ENCODE measurements at places on chromosomes 11 and 22.

GRCh38 chr11:113147249-113147648 lies 167.1 kb upstream of the TTC12 start:
- no peak for DNase-seq

DNA sequence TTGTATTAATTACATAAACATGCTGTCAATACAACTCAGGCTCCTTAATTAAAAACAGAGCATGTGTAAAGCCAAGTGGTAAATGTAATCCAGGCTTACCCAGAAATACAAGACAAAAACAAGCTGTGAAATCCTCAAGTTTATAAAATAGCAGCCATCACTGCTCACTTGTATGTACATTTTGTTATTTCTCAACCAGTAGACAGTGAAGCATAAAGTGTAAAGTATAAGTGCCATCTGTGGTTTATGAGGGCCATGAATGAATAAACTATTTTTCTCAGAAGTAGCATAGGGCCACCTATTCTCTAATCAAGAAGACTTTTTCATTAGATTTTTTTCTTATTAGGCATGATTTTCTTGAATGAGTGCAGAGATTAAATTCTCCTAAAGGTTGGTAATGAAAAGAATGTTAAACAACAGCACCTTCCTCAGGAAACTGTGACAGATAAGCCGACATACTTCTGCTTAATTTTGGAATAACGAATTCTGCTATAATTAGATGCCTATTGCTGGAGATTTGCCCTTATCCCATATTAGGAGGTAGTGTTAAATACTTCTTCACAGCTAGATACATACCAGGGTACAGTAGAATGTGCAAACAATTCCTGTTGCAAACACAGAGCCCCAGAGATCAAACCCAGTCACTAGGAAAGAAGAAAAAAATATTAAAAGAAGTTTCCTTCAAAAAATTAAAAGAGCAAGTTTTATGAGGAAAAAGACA lies 13.0 kb downstream of the SLC5A12 start:
- DNase-seq: no peak

- DNase-seq: no peak
These were observed 47.7 kb downstream of the SLC35F2 start for GRCh38 chr11:107810875-107811274.

GRCh38 chr11:111334532-111335502 lies 36.5 kb downstream of the POU2AF3 start:
- DNase-seq: no peak

DNA sequence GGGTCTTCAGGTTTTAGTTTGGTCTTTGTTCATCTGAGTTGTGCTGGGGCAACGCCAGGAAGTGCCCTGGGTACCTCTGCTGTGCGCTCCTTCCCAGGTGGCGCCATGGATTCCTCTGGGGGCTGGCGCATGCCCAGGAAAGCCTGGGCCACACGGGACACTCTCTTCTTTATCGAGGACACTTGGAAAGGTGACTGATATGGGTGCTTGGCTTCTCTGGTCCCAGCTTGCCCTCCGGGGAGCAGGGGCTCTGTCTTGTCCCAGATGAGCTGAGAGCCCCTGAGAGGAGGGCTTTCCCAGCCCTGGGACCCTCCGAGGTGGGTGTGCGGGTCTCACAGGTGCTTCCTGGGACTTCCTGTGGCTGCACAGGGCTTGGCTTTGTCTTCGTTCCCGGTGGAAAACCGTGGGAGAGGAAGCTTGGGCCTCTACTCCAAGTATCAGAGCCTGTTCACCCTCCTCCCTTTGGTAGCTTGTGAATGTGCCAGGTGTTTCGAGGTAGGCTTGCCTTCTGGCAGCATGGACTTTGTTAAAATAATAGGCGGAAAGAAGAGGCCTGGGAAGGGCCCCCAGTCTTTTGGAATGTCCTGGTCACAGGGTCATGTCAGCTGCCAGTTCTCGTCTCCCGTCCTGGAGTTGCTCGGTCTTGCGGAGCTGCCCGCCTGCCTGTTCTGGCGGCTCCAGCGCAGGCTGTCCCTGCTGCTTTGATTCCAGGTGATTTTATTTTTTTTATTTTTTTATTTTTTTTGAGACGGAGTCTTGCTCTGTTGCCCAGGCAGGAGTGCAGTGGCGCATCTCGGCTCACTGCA lies 10.1 kb upstream of the NEAT1 start:
- DNase-seq: no peak

DNA sequence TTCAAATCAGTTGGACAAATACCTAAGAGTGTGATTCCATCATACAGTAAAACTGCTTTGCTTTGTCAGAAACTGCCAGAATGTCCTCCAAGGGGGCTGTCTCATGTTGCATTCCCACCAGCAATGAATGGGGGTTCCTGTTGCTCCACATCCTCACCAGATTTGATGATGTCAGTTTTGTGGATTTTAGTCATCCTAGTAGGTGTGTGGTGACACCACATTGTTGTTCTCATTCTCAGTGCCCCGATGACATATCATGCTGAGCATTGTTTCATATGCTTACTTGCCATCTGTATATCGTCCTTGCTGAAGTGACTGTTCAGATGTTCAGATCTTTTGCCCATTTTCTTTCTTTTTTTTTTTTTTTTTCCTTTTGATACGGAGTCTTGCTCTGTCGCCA lies 37.0 kb downstream of the CDPF1 start:
- DNase-seq: no peak

DNA sequence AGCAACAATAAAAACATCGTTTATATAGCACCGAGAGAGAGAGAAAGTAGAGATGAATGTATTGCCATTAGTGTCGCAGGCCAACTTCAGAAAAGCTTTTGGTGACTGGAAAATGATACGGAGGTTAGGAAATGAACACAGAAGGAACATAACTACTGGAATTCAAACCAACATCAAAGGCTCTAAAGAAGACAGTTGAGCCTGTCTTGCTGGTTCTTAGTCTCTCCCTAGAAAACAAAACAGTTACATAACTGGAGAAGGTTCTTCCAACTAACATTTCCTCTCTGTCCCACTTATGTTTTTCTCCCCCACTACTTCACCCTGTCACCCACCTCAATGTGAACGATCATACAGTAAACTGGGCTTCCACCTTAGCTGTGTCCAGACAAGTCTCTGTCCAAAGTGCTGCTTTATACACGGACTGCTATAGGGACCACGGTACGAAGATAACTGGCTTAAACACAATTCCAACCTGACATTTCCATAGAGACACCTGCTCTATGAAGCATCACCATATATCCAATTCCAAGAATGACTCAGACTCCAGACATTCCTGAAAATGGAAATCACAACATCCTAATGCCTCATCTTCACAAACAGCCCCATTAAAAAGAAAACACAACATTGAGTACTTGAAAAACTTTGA lies 85.2 kb upstream of the ARHGAP32 start:
- no peak for DNase-seq

DNA sequence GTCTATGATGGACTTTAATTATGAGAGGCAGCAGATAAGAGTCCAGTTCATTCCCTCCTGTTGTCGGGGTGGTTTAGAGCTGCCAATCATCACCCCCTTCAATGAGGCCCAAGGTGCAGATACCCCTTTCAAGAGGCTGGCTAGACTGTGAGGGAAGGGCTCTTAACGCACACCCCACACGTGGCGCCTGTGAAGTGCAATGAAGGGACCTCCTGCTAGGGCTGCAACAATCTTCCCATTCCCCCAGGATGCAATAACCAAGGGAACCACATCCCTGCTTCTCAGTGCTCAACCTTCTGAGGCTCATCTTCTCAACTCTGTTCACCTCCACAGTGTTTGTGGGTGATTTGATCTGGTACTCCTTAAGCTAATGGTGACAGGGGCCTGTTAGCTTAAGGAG lies 19.0 kb downstream of the TENM4 start:
- DNase-seq: no peak

DNA sequence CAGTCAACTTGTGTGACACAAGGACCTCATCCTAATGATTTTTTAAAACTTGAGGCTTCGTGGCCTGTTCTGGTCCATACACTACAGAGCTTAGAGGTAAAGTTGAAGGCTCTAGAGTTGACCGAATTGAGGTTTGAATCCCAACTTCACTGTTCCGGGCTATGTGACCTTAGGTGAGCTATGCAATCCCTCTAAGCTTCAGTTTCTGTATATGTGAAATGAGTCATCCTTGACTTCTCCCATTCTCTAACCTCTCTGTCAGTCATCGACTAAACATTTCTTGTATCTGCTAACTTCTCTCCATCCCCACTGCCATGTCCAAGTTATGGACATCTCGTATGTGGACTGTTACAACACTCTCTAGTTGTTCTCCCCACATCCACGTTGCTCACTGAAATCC lies 178.2 kb upstream of the TMEM45B start:
- DNase-seq: peak; percentile 24

- no peak for DNase-seq
These were observed 1116.0 kb downstream of the TBC1D22A start for GRCh38 chr22:47878460-47878859.

DNA sequence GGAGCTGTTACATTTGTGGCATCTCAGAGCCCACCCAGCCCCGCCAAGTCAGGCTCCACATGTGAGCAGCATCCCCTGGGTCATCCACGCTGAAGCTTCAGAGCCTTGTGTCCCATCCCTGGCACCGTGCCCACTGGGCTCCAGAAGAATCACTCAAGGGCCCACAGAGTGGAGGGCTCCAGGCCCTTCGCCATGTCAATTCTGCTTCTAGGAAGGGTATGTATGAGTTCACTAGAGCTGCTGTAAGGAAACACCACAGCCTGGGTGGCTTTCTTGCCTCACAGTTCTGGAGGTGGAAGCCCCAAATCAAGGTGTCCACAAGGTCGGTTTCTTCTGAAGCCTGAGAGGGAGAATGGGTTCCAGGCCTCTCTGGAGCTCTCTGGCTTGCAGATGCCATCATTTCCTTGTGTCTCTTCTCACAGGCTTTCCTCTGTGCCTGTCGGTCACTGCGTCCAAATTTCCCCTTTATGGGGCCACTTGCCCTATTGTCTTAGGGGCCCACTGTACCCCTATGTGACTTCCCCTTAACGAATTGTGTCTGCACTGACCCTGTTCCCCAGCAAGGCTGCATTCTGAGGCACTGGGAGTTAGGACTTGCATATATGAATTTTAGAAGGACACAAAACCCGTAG lies 1476.0 kb downstream of the TBC1D22A start:
- DNase-seq: no peak

DNA sequence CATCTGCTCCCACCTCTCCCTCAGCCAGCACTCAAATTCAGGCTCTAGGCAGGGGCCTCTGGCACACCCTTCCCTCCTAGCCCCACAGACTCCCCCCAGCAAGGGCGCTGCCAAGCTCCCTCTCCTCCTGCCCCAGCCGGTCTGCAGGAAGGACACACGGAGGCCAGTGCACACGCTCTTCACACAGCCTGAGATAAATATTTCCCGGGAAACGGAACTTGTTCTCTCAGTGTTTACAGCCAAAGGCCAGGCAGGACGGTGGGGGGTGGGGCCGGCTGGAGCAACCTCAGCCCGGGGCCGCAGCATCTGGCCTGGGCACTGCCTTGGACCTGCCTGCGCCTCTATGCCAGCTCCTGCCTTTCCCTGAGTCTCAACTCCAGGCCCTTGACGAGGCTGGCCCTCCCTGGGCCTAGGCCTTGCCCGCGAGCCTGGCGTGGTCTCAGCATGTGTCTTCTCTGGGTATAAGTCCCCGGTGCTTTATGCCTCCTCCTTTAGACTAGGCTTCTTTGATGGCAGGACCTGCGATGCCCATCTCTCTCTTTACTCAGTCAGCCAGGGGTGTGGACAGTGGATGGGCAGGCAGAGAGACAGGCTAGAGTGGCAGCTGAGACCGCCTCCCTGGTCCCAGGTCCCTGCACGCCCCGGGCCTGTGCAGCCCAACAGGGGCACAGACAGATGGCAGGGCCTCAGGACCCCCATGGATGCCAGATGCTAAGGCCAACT lies 48.4 kb downstream of the PDE2A start:
- no peak for DNase-seq

GRCh38 chr22:29207243-29207550 lies 1.5 kb downstream of the EMID1 start:
- DNase-seq: no peak

DNA sequence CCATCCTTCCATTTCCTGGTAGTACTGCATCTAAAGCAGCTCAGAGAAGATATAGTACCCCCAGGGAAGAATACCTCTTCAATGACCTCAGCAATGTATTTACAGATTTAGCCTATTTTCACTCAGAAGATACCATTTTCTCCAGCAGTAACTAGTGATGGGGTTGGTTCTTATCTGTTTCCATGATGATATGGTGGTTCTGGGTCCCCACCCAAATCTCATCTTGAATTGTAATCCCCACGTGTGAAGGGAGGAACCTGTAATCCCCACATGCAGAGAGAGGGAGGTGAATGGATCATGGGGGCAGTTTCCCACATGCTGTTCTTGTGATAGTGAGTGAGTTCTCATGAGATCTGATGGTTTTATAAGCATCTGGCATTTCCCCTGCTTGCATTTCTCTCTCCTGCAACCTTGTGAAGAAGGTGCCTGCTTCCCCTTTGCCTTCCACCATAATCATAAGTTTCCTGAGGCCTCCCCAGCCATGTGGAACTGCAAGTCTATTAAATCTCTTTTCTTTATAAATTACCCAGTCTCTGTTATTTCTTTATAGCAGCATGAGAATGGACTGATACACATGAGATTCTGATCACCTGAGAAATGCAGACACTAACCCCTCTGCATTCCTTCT lies 139.2 kb downstream of the CCDC81 start:
- DNase-seq: no peak

GRCh38 chr11:31915867-31916266 lies 104.7 kb upstream of the PAX6 start:
- no peak for DNase-seq

DNA sequence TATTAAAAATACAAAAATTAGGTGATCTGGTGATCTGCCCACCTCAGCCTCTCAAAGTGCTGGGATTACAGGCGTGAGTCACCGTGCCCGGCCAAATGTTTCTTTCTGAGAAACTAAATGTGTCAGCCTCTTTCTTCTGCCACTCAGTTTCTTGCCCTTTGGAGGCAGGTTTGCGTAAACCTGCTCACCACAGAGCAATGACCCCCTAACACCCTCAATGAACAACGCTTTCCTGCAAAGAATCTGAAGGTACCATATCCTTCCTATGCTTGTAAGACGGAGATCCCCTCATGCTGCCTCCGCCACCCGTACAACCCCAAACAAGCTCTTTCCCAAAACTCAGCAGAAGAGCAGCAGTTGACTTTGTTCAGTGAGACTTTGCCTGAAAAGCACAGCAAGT lies 38.7 kb upstream of the TTLL12 start:
- no peak for DNase-seq

Measured in A172 (cell line).